ENCODE measurements at places on chromosomes 4 and X.
A peak's percentile ranks its signal among the peaks of the same experiment; 100 is the strongest.

- peak; percentile 15 for DNase-seq
Measured at GRCh38 chr4:126582737-126583136, 1050.0 kb upstream of the INTU start.

DNA sequence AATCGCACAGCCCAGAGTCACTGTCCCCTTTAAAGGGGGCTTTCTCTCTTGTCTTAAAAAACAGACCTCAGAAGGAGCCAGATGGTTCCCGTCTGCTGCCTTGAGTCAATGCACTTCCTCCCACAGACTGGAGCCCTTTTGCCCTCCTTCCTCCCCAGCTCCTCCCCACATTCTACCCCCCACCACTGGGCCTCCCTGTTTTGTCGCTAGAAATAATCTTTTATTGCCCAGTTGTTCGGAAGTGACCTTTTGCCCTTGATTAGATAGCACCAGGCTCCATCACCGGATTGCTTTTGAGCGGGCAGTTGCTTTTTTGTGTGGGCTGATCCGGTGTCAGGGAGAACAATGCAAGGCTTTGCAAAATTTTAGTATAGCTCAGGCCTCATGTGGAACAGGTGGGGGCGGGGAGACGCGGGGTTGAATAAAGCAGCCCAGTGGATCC lies 47.7 kb downstream of the SPRY1 start:
- DNase-seq: peak; percentile 93

DNA sequence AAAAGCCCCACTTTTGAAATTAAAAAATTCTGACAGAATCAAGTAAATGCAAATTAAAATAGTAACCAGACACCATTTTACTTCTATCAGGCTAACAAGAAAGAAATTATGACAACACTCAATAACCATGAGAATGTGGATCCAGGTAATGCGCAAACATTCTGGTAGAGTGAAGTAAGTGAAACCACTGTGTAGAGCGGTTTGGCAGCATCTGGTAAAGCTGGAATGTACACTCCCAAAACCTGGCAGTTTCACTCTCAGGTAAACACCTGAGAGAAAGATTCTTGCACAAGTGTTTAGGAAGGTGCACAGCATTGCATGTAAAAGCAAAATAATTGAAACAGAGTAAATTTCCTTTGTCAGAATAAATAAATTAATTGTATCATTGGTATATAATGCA lies 81.8 kb downstream of the TRIML1 start:
- DNase-seq: no peak

GRCh38 chrX:18616688-18617406 lies 55.1 kb downstream of the RS1 start:
- DNase-seq: no peak

GRCh38 chr4:2827874-2828751 lies 15.5 kb upstream of the ADD1 start:
- no peak for DNase-seq

GRCh38 chr4:38241541-38241940 lies 281.3 kb downstream of the PTTG2 start:
- no peak for DNase-seq

DNA sequence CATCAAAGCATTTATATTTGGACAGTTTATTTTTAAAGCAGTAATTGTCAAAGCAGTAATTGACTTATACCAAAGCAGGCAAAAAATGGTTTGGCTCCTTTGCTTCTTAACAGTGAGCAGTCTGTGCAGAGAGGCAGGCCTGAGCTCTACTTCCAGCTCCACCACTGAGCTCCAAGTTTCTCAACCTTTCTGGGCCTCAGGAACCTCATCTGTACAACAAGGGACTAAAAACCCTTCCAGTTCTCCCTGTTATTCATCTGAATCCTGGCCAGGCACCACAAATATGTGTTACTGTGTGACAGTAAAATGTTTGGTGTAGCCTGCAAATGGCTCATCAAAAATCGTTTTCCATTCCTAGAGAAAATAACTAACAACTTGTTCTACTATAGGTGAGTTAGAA lies 88.7 kb upstream of the TTC29 start:
- DNase-seq: no peak

GRCh38 chrX:41381685-41382084 lies 47.7 kb downstream of the DDX3X start:
- peak; percentile 42 for DNase-seq

DNA sequence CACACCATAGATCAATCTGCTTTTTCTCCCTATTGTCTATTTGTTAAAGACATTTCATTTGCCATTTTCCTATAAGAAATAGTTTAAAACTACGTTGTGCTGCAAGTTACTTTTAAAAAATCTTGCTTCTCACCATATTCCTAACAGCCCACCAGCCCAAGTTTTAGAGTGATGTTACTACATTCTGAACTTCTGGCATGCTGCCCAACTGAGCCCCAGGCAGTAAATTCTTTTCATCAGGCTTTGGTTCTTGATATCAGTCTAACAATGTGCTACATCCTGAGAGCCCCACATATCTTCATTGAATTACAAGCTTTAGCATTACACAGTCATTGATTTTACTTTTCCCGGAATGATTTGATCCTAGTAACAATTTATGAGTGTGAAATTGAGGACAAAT lies 283.8 kb upstream of the IL1RAPL1 start:
- DNase-seq: no peak

GRCh38 chr4:56158483-56158882 lies 209.7 kb downstream of the CEP135 start:
- no peak for DNase-seq

DNA sequence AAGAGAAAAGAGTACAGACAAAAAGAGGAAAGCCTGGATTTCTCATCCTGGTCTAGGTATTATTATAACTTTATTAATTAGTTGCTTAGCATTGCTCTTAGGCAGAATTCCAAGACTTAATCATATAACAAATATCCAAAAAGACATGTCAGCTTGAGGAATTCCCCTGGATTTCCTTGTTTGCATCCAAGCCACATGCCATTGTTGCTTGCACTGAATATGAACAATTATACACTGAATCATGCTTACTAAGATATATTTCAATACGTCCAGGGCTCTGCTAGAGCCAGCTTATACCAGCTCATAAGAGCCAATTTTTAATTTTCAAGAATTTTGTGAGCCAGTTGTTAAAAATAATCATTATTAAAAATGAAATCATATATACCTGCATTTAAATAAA lies 5.5 kb upstream of the TLR10 start:
- DNase-seq: no peak

DNA sequence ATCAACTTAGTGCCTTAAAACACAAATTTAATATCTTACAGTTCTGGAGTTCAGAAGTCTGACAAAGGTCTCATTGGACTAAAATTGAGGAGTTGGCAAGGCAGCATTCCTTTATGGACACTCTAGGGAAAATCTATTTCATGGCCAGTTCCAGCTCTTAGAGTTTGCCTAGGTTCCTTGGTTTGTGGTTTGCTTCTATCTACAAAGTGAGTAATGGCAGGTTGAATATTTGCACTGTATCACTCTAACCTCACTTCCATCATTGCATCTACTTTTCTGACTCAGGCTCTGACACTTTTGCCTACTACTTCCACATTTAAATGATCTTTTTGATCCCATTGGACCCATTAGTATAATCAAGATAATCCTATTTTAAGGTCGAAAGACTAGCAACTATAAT lies 64.7 kb upstream of the PCDH10 start:
- no peak for DNase-seq

DNA sequence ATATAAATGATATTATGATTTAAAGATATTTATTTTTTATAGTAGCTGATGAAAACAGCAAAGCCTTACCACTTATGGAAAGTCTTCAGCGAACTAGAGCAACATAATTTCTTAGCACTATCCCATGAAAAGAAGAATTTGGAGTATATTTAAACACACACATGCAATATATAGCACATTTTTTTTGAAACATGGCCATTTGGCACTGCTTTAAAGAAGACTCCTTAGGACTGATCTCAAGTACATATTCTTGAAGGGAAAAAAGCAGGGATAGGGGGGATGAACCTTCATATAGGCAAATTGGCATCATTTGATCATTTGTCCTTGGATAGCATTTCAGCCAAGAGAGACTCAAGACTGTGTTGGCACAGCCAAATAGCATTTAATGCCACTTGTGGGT lies 193.3 kb downstream of the ANKRD50 start:
- no peak for DNase-seq

DNA sequence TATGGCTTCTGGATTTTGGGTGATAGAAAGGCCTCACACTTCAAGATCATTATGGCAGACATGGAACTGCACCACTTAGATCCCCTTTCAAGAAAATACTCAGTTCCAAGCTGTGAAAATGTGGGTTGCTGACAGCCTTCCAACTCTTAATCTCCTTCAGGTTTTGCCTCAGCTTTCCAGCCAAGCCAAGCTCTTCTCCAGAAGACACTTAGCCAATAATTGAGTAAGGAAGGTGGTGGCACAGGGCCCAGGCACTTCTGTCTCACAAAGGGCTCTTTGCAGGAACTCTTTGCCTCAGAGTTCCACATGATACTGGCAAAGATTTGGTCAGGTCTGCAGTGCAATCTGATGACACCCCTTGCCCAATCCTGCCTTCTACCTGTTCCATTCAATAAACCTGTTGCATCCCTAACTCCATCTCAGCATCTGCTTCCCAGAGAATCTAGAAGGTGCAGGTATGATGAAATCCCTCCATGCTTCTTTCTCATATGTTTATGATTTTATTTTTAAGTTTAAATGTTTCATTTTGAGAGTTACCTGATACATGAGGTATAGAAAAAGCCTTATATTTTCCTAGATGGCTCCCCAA lies 30.6 kb downstream of the ANXA5 start:
- DNase-seq: peak; percentile 50

DNA sequence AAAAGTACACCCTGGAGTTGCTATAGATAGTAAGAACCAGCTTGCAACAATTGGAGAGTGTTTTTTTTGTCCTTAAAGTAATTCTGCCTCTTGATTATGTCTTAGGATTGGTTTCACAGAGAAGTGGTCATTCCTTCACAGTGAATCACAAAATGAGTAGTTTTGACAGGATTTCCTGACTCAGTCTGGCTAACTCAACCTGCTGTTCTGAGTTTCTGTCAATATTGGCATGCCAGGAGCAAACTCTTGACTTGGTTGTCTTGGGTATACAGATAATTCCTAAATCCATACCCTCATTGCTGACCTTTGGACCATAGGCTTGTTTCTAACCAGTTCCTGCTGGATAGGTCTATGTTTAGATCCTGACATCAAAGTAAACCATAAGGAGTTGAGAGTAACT lies 9.4 kb downstream of the FHIP1A start:
- DNase-seq: no peak

DNA sequence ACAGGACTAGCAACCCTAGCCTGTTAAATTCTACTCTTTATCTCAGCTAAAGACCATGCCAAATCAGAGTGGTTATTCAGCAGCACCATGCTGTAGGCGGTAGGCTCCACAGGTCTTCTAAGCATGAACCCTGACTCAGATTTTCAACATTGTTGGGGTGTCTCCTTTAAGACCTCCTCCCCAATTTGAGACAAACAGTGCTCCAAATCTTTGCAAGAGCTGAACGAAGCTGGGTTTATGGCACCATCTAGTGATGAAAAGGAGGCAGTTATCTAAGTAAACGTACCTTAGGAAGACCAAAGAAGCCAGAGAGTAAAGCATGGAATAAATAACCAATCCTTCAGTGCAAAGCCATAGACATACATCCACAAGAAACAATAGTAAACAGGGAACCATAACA lies 334.5 kb upstream of the SLC7A11 start:
- peak; percentile 70 for DNase-seq

DNA sequence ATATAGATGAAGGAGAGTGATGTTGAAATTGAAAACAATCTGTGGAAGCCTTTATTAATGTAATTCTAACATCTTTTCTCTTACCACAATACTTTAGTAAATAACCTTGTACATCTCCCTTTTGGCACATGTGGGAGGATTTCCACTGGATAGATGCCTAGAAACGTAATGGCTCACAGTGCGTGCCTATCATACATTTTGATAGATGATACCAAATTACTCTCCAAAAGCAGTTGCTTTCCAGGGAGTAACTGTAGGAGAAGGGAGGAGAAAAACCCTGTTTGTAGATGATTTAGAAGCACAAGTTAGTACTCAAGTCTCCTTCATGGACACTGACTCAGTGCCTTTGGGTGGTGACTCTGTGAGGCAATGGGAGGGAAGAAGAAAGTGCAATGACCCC lies 476.3 kb downstream of the CCSER1 start:
- DNase-seq: no peak

DNA sequence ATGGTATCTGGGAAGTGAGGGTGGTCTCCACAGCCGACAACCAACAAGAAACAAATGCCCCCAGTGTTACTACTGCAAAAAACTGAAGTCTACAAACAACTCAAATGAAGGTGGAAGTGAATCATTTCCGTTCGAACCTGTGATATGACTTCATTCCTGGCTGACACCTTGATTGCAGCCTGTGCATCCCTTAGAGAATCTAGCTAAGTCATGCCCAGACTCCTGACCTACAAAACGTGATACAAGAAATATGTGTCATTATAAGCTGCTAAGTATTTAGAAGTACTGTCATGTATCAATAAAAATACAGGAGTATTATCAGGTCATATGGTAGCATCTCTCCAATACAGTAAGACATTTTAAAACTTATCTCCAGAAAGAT lies 959.7 kb upstream of the LCORL start:
- DNase-seq: no peak

GRCh38 chr4:4386736-4387392 lies at the start of gene NSG1:
NSG1 (plus strand) TSS chr4:4387102; CDS start chr4:4387630, 528 bp downstream.
- DNase-seq: peak; percentile 35

GRCh38 chrX:108177351-108178142 lies 86.0 kb downstream of the ATG4A start:
- DNase-seq: no peak

- no peak for DNase-seq
Measured at GRCh38 chr4:101232074-101232776, 115.1 kb downstream of the PPP3CA start.

DNA sequence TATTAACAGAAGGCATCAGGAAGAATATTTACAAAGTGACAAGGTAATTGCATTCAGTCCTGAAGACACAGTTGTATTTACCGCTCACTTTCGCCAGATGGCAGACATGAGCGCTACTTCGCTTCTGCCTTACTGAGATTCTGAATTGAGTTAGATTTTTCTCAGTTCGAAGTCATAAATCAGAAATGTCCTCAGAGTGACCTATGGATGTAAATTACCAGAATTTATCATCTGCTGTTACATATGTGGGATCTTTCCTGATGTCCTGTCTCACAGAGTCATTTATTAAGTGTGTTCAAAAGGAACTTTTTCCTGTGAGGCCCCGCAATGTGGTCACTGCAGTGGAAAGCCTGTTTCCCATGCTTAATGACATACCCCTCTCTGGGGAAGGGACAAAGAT lies 97.3 kb upstream of the DCLK2 start:
- DNase-seq: peak; percentile 64

DNA sequence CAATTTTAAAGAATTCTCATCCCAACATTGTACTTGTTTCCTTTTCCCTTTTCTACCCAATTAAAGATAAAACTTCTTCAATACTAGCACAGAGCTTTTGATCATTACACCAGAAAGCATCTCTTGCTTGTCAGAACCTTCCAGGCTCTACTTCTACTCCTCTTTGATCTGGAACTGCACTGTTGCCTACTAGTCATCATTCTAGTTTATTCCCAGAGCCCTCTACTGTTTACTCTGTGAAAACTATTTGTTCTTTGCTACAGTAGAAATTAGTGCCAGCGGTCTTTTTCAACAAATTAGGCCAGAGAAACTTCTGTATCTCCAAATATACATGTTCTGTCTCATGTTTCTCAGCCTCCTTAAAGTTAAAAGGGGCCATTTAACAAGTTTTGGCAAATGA lies 46.8 kb upstream of the TMPRSS11F start:
- peak; percentile 13 for DNase-seq
